ENCODE measurements at places on chromosomes 3 and 15.

GRCh38 chr3:10901296-10901945 lies 85.4 kb downstream of the SLC6A11 start:
- DNase-seq = no peak

DNA sequence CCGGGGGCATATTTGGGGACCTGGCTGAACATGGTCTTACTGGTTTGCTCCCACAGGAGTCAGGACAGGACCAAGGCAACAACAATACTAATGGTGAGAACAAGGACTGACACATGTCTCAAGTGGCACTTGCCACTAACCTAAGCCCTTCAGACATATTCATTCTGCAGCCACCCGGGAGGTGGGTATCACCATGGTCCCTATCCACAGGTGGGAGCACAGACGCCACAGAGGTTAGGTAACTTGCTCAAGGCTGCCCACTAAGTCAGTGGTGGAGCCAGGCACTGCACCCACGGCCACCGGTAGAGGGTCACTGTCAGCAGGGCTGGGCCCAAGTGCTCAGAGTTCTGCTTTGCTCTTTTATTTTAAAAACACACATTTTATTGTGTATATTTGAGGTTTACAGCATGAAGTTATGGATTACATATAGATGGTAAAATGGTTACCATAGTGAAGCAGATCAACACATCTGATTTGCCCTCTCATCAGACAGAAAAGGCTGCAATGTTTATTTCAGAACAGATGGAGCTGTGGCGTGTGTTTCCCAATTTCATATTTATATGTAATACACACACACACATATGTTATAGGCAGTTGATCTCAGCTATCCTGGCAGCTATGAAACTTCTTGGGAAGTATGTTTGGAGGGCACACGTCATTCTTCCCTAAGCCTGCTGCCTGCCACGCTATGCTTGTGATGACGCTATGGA lies 30.0 kb upstream of the SLC41A3 start:
- no peak for DNase-seq

- no peak for DNase-seq
These were observed 393.1 kb upstream of the CDIN1 start for GRCh38 chr15:36186376-36186775.

- DNase-seq = no peak
These were observed 172.4 kb downstream of the KLHL25 start for GRCh38 chr15:85622221-85622831.

GRCh38 chr3:72830452-72831223 lies 17.6 kb downstream of the SHQ1 start:
- DNase-seq = no peak

DNA sequence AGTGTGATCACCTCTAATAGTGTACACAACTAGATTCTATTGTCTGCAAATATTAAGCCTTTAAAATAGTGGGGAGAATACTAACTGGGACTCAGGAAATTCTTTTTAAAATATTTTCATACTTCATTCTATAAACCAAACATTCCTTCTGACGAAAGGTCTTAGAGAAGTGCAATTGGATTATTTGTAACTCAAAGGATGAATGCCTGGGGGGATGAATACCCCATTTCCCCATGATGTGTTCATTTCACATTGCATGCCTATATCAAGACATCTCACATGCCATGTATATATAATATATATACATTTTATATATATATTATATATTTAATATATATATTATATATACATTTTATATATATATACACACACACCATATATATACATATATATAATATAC lies 189.9 kb downstream of the VGLL3 start:
- no peak for DNase-seq

DNA sequence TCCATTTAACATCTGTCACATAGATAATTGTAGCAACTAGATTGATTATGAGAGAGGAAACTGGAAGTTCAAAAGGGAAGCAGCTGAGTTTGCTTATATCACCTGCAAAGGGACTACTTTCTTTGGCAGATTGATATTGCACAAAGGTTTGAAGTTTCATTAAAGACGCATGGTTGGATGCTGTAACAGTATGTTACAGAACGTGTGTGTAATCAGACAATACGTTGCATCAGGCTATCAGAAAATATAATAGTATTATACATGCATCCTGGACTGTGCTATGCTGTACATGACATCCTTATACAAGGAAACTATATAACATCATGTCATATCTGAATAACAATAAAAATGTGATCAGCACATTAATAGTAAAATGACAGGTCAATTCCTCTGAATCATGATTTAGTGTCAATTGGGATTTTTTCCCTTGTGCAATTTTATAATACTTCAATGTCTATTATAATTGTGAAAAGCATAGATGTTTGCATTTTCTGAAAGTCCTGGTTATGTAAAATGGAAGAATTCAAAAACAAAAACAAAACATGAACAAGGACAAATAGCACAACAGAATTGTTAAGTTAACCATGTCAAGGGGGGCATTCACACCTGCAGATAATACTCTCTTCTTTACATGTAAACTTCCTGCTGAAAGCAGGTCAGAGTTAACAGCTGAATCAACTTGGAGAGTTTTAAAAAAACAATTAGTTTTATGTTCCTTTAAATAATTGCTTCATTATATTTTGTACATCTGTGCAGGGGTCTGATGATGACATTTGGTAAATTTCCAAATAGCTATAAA lies 283.2 kb upstream of the KCNH8 start:
- no peak for DNase-seq

DNA sequence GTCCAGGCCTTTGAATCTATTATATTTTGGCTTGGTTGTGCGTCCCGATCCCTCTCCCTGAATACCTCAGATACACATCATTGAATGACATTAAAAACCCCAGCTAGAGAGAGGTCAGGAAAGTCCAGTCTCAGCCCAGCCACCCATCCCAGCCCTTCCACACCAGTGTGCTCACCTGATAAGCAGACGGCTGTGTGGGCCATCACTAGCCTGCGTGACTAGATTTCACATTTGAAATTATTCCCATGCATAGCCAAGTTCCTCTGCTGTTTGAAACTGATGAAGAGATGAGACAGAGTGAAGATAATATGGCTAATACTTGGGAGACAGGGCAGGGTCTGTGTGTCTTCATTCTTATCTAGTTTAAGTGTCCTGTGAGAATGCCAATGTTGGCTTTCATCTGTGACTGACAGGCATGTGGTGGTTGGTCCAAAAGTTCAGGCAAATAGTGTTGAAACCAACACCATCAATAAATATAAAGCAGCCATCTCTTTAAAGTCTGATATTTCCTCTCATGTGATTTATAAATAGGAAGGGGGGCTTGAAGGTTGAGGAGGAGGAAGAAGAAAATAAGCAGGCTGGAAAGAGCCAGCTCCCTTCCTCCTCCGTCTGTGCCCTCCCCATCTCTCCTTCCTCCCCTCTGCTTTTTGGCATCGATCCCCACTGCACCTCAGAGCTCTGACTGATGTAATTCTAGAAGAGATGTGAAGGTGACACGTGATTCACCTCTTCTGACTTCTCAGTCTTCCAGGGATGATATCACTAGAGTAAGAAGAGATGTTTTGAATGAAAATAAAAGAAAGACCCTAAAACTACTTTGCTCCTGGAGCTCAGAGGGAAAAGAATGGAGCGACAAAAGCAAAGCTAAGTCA lies 5.1 kb downstream of the FAM43A start:
- DNase-seq = no peak

GRCh38 chr15:48795901-48796300 lies 15.0 kb downstream of the CEP152 start:
- DNase-seq = no peak

- DNase-seq = no peak
These were observed 273.3 kb downstream of the NSUN3 start for GRCh38 chr3:94336046-94336753.

DNA sequence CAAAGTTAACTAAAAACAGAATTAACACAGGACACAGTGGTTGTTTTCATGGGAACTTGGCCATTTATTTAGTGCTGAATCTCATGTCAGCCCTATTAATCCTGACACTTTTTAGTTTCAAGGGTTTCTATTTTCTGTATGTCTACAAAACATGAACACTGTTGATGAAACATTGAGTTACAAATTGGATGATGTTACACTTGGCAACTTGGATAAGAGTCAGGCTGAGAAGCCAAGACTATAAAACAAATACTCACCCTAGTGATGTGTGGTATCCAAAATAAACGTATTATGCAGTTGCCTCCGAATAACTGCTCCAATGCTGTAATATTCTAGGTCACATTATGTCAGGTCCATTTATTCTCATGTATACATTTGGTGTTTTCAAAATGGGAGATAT lies 349.6 kb downstream of the ZIC1 start:
- no peak for DNase-seq

DNA sequence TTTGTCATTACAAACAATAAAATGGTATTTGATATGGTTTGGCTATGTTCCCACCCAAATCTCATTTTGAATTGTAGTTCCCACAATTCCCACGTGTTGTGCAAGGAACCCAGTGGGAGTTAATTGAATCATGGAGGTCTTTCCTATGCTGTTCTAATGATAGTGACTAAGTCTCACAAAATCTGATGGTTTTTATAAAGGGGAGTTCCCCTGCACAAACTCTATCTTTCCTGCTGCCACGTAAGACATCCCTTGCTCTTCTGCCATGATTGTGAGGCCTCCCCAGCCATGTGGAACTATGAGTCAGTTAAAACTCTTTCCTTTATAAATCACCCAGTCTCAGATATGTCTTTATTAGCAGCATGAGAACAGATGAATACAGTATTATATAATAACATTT lies 15.4 kb upstream of the AADAC start:
- DNase-seq = no peak

DNA sequence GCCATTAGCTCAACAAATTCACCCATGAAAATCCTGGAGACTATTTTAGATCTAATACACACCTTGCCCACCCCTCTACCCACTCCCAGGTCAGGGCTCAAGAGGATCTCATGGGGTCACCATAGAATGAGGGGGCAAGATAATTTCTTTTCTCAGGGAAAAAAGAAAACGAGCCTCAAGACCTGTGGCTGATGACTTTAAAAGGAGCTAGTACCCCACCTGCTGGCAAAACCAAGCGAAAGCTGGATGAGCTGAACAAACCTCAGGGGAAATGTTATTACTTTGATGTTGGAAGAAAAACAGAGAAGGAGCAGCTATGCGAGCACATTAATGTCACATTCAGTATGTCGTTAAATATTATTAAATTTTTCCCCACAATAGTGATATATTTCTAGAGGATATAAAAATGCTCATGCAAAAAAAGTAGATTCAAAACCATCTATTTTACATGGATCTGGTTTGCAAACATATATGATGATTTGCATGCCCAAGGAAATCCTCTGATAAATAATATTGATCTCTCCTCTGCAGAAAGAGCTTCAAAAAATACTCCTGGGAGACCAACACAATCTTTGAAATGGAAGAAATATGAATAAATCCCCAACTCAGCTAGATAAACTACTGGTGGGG lies 37.7 kb downstream of the PLD1 start:
- no peak for DNase-seq

GRCh38 chr3:66501483-66502244 lies 842 bp upstream of the LRIG1 start:
- DNase-seq = no peak

DNA sequence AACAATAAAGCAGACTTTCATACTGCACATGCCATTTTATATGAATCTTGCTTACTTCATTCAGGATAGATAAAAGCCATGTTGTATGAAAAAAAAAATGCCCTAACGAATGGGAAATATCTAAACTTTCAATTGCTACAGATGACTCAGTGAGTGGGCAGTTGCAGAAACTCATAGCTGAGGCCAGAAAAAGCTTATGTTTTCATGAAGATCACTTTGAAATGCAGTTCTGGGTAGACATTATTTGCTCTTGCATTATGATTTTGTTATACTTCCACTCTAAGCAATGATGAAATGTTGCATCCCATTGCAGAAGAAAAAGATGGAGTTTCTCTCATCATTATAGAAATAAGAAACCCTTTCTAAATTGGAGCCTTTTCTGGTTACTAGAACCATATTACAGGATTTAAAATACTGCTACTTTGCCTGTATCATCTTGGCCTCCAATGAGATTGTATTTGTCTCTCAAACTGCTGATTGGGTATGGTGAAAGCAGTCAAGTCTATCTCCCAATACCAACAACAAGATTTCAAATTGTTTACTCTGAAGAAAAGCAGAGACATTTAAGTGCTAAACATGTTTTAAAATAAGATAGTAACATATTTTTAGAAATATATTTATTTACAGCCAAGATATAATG lies 17.0 kb downstream of the PEAK1 start:
- no peak for DNase-seq

GRCh38 chr3:20064796-20065564 lies 24.7 kb downstream of the KAT2B start:
- DNase-seq = no peak

- no peak for DNase-seq
These were observed 123.0 kb upstream of the EIF1B start for GRCh38 chr3:40186508-40186907.

GRCh38 chr15:93372208-93372864 lies 283.3 kb upstream of the RGMA start:
- no peak for DNase-seq

DNA sequence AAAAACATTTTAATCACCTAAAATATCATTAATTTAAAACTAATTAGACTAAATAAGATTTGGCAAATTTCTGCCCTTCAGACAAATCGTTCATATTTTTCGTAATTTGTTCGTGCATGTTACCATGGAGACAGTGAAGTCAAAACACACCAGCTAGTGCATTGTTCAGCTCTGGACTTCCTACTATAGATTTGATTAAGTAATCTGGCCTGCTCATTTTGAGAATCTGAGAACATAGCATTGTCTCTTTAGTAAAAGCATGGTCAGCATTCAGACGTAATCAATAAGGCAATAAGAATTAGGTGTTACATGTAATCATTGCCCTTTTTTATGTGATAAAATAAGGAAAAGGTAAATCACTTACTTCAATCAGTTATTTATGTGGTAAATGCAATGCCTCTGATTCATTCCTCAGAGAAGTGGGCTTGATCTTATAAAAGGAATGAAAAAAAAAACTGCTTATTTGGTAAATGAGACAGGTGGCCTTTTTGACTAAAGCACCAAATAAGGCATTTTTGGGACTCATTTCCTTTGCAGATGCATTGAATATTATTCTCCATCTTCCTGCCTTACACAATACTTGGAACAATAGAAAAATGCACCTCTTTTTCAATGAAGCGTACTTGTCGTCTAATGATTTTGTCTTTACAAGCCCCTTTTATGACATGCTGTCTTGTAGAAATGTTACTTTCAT lies 84.5 kb upstream of the FNDC3B start:
- DNase-seq = no peak

DNA sequence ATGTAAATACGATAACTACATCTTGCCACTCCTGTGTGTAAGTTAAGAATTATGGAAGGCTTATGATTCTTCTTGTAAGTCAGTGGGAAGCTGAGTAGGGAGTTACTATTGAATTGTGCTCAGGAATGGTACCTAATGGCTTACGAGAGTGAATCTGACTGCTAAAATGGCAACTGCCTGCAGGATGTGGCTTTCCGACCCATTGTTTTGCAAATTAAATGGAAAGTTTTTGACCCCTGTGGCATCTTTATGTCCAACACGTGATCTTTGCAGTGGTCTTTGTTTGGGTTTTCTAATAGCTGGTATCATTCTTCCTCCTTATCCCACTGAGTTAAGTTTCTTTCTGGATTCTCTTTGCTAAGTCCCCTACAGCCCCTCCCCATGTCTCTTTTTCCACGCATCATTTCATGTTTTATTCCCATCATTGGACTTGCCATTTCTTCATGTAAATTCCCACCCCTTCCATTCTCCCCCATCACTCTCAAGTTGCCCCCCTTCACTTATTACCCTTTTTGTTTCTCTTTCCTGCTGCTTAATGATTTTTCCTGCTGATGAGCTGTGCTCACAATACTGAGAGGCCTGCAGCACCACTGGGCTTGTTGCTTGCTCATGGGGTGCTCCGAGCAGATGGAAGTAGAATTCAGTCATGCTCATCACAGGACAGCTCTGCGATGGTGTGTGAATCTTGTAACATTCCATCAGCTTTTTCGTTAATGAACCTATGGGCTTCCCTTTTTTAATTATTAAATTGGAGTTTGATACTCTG lies 428.2 kb upstream of the IL12A start:
- no peak for DNase-seq

All from T-helper 17 cell (primary cell).